ENCODE measurements at places on chromosomes 2 and 18.

DNA sequence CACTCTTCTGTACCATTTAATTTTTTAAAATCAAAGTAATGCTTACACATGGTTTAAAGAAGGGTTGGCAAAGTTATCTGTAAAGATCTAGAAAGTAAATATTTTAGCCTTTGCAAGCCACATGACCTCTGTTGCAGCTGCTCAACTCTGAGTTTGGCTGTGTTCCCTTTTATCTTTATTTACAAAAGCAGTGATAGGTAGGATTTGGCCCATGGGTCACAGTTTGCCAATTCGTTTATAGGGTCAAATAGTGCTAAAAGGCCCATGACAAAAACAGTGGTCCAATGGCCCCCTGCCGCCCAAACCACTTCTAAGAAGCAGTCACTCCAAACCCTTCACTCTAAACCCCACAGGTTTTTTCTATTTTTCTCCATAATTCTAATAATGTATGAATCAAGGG, 124.8 kb downstream of the PARD3B start:
- DNase-seq, result no peak

GRCh38 chr18:36128530-36128870, 640 bp downstream of the SLC39A6 start:
- DNase-seq, result no peak

- no peak for DNase-seq
Observed at GRCh38 chr18:58078889-58079573, 35.0 kb downstream of the NEDD4L start.

DNA sequence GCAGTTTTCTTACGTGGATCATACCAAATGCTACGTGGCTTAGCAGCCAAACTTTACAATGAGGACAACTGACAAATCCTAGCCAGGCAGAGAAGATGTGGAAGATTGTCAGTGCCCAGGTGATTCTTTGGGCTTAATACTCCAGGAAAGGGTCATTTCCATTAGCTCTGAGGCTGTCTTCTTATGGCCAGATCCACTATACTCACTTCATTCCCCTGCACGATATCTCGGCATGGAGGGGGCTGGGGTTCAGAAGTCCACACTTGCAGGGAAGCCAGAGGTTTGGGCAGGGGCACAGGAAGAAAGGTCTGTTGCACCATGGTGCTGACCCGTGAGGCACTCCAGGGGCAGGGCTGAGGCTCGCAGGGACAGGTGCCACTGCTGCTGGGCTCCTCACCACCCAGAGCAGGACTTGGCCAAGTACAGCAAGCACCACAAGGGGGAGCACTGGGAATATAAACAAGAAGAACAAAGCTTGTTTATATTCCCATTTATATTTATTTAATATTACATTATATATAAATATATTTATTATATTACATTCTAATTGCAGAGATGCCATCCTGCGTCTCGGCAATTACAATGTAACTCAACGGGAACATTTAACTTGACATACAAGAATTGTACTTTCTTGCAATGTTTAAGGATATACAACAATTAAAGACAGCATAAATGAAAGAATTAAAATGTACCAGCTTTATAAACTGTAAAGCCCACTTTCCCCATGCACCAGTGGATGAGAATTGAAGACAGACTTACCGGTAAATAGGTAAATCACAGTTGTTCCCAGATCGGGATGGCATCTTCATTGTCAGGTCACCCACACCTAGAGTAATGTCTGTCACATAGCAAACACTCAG, 27.2 kb downstream of the CLUL1 start:
- DNase-seq, result peak; percentile 44

GRCh38 chr2:43324259-43325106, 98.1 kb upstream of the ZFP36L2 start:
- DNase-seq, result no peak

- no peak for DNase-seq
Observed at GRCh38 chr2:3326182-3326537, 51.5 kb downstream of the EIPR1 start.

GRCh38 chr2:290090-290722, 2.3 kb upstream of the ALKAL2 start:
- DNase-seq, result peak; percentile 19
